DMS53 (cell line): ENCODE measurements at places on chromosomes 5 and 9.

GRCh38 chr9:112145886-112146285 lies 29.2 kb downstream of the SUSD1 start:
- DNase-seq, result peak; percentile 22

- no peak for DNase-seq
Measured at GRCh38 chr5:32202394-32202793, 28.3 kb upstream of the GOLPH3 start.

DNA sequence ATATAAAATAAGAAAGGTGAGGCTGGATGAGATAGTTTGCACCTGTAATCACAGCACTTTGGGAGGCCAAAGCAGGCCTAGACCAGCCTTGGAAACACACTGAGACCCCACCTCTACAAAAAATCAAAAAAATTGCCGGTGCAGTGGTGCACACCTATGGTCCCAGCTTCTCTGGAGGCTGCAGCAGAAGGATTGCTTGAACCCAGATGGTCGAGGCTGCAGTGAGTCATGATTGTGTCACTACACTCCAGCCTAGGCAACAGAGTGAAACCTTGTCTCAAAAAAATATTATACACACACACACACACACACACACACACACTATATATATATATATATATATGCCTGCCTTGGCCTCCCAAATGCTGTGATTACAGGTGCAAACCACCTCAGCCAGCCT lies 1.3 kb downstream of the SLC35D2 start:
- DNase-seq, result no peak

GRCh38 chr5:139251695-139252288 lies 41.7 kb upstream of the MATR3 start:
- DNase-seq, result no peak

DNA sequence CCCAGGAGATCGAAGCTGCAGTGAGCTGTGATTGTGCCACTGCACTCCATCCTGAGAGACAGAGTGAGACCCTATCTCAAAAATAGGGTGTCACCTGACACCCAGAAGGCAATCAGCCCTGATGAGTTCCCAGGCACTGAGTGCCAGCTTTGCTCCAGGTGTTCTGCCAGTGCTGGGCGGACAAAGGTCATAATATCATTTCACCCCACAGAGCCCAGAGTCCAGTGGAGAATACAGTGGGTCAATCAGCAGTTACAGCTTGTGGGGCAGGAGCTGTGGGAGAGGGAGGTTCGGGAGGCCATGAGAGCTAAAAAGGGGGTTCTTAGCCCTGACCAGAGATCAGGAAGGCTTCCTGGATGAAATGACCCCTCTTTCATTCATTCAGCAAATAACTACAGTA lies 24.4 kb upstream of the SH3RF2 start:
- no peak for DNase-seq

DNA sequence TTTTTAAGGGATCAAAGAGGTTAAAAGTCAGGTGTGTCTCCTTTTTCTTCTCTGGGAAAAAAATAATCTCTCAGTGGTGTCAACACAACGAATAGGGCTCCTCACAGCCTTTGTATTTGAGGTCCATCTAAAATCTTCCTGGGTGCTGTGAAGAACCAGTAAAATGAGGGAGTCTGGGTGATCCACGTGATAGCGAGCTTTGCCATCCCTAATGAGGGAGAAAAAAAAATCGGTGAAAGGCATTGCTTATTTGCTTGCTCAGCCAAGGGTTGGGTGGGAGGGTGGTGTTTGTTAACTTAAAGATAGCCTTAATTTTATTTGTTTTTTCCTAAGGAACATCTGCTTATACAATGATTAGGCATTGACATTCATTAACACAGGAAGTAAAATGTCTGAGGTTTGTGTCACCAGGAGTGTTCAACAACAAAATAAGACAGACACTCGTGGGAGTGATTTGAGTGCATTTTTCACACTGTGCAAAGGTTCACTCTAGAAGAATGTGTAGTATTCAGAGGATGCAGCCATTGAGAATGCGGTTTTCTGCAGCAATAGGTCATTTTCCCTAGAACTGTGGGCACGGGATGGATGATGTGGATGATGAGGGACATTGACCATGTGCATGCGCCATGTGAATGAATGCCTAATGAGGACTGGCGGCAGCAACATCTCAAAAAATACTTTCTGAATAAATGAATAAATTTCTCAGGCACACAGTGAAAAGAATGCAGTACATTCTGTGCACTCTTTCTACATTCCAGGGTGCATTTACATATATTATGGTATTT lies 369.5 kb downstream of the NTRK2 start:
- DNase-seq, result no peak

GRCh38 chr9:99259231-99259918 lies 37.3 kb downstream of the SEC61B start:
- peak; percentile 78 for DNase-seq

DNA sequence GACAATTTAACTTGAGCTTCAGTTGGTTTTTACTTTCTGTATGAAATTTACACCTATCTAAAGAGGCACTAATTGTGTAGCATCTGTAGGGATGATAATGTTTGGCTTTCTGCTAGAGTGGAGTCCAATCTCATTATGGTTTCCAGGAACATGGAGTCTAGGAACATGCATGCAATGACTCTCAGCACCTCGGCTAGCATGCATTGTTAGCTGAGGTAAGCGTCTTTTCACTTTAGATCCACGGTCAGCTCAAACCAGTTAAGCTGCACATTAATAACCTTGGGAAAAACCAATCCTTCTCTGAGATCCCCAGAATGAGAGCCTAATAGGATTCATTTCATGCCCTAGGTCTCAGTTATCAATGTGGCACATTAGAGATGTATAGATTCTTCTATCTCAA lies 7.8 kb upstream of the GDA start:
- no peak for DNase-seq

DNA sequence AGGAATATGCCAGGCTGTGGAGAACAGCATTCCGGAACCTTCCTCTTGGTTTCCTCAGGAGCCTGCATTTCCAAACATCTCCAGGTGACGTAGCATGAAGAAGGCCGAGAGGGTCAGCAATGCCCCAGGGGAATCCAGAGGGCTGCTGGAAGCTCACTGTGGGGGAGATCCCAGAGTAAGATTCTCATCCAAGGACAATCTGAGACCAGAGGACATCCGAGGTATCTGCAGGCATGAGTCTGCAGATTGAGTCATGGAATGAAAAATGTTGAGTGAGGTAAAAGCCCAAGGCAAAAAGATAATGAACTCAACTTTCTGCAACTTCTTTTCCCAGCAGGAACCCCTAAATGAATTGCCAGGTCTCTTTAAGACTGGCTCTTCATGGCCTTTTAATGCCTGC lies 73.5 kb downstream of the KIF4B start:
- DNase-seq, result no peak
